Endothelial cell of umbilical vein (primary cell): ENCODE measurements at places on chromosomes 12 and 14. TPM values are rescaled to one million over a fixed set of nuclear protein-coding genes. Genes with fewer than 3 reads are reported as not detected.

DNA sequence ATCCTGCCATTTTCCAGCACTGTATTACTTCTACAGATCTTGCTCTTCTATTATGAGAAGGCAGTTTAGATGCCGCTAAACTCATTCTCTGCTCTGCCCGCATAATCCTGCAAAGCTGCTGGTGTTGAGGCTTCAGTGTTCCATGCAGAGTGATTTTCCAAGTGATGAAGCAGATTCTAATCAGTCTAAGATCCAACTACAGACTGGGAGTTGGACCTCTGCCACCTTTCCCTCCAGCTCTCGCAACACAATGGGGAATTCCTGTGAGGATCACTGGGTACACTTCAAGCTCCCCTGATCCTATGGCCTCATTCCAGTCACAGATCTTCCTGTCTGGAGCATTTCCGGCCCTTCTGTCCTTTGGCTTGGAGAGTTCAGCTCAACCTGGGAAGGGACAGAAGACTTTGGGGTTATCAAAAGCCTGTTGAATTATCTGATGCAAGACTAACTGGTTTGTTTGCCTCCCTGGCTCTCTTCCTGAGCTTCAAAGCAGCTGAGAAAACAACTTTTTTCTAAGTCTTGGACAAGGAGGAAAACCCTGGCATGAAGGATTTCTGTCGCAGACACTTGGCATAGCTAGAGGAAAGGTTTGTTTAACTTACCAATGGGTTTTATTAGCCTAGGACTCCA lies 333.9 kb downstream of the ZFP36L1 start:
- H3K4me3 ChIP-seq, result no peak overlapping the region
- H3K36me3 ChIP-seq, result no peaks in the 10 kb centered on the region
- peaks cover 30% of the 10 kb centered on the region for H3K4me1 ChIP-seq
- peak; percentile 98 for DNase-seq
- H3K27ac ChIP-seq, result peak overlapping the region; percentile 85

GRCh38 chr12:26728205-26729050 lies 104.6 kb downstream of the ITPR2 start:
- H3K27me3 ChIP-seq, result no peaks in the 10 kb centered on the region
- H3K36me3 ChIP-seq, result no peaks in the 10 kb centered on the region
- no peak overlapping the region for H3K27ac ChIP-seq

DNA sequence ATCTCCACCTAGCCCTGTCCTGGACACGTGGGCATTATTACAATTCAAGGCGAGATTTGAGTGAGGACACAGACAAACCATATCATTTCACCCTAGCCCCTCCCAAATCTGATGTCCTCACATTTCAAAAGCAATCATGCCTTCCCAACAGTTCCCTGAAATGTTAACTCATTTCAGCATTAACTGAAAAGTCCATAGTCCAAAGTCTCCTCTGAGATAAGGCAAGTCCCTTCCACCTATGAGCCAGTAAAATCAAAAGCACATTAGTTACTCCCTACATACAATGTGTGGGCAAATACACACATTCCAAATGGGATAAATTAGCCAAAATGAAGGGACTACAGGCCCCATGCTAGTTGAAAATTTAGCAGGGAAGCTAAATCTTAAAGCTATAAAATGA lies 546.0 kb upstream of the LMO3 start:
- no peaks in the 10 kb centered on the region for H3K36me3 ChIP-seq
- no peaks in the 10 kb centered on the region for H3K4me1 ChIP-seq
- no peaks in the 10 kb centered on the region for H3K27me3 ChIP-seq
- H3K27ac ChIP-seq, result no peak overlapping the region
- DNase-seq, result no peak

DNA sequence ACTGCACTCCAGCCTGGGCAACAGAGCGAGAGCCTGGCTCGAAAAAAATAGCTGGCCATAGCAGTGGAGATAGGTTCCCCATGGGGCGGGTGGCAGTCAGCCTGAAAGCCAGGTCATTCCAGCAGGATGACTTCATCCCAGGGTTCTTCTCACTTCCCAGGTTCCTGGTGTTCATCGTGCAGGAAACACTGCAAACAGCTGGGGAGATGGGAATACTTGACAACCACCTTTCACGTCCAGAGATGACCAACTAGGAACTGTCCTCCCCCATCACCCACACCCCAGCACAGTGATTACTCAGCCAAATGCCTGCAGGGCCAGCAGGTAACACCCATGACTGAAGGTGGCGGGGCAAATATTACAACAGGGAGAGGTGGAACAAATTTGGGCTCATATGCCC lies 1.7 kb downstream of the VSIG10 start:
- H3K36me3 ChIP-seq, result no peaks in the 10 kb centered on the region
- no peak overlapping the region for H3K27ac ChIP-seq
- H3K4me3 ChIP-seq, result no peak overlapping the region
- H3K4me1 ChIP-seq, result peaks cover 11% of the 10 kb centered on the region

- H3K27ac ChIP-seq, result no peak overlapping the region
- no peaks in the 10 kb centered on the region for H3K4me1 ChIP-seq
- H3K27me3 ChIP-seq, result no peaks in the 10 kb centered on the region
- H3K4me3 ChIP-seq, result no peak overlapping the region
Observed at GRCh38 chr12:111964935-111965334, 48.0 kb downstream of the TMEM116 start.

- peaks cover 13% of the 10 kb centered on the region for H3K4me1 ChIP-seq
- H3K27me3 ChIP-seq, result no peaks in the 10 kb centered on the region
- no peak for DNase-seq
- no peaks in the 10 kb centered on the region for H3K36me3 ChIP-seq
- H3K4me3 ChIP-seq, result no peak overlapping the region
Observed at GRCh38 chr12:49064767-49065152, 4.2 kb upstream of the KMT2D start.

DNA sequence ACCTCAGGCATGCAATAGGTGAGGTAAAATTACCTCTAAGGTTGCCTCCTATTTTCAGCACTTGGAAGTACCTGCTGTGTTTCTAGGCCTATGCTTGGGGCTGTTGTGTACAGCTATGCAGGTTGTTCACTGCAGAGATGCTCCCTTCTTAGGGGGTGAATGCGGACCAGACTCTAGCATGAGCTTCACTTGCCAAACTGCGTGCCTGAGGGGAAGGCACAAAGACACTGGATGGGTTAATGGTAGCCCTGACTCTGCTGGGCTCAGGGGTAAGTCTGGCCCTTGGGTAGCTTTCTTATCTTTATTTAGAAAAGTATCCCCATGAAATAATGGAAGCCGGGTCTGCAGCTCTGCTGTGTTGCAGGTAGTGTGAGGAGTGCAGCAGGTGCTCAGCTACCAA lies 35.7 kb downstream of the B4GALNT3 start:
- no peaks in the 10 kb centered on the region for H3K4me1 ChIP-seq
- no peak overlapping the region for H3K4me3 ChIP-seq
- no peaks in the 10 kb centered on the region for H3K36me3 ChIP-seq
- peaks cover 17% of the 10 kb centered on the region for H3K27me3 ChIP-seq
- H3K27ac ChIP-seq, result no peak overlapping the region
- DNase-seq, result no peak

- no peaks in the 10 kb centered on the region for H3K36me3 ChIP-seq
- no peak for DNase-seq
- H3K4me3 ChIP-seq, result no peak overlapping the region
- H3K4me1 ChIP-seq, result no peaks in the 10 kb centered on the region
- H3K27me3 ChIP-seq, result no peaks in the 10 kb centered on the region
Observed at GRCh38 chr12:68435299-68435637, 103.1 kb upstream of the MDM1 start.

DNA sequence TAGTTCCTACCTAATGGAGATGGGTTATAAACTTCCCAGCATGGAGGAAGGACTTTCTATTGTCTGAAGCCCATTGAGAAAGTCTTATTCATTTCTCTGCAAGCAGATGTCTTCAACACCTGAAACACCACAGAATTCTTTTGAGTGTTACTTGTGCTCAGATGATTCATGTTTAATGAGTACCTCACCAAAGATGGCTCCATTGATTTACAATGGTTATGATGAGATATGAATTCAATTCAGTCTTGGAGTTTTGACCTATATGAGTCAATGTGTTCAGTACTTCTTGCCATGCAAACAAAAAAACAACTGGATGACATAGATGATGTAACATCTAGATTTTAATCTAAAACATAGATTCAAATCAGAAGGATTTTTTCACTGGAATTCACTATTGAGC lies 15.4 kb upstream of the PAWR start:
- no peak overlapping the region for H3K4me3 ChIP-seq
- no peaks in the 10 kb centered on the region for H3K27me3 ChIP-seq
- no peaks in the 10 kb centered on the region for H3K36me3 ChIP-seq

GRCh38 chr12:103272949-103273348 lies 222.8 kb downstream of the C12orf42 start:
- H3K36me3 ChIP-seq, result no peaks in the 10 kb centered on the region
- H3K4me3 ChIP-seq, result no peak overlapping the region
- no peaks in the 10 kb centered on the region for H3K27me3 ChIP-seq
- H3K4me1 ChIP-seq, result no peaks in the 10 kb centered on the region
- DNase-seq, result no peak
- H3K27ac ChIP-seq, result no peak overlapping the region

DNA sequence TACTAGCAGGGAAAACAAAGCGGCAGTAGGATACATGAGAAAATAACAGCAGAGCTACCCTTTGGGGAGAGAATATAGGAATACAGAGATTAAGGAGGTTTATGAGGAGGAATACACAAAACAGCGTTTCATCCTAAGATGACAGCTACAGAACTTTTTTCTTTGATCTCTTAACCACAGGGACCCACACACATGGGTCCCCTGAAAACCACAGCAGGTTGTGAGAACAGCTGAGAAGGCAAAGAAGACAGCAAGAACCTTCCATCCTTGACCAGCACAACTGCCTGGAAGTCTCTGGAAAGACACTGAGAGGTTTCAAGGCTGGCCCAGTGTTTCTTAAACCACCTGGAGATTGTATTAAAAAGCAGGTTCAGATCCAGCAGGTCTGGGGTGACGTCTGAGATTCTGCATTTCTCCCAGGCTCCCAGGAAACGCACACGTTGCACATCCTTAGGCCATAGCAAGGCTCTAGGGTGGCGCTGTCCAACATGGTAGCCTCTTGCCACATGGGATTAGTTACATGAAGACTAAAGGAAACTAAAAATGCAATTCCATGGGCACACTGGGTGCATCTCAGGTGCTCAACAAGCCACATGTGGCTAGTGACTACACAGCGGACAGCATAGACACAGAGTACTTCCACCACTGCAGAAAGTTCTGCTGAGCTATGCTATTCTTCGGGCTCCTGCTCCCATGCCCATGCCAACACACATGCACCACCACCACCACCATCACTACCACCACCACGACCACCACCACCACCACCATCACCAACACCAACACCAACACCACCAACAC lies 92.3 kb downstream of the FOXN3 start:
- no peaks in the 10 kb centered on the region for H3K4me1 ChIP-seq
- H3K4me3 ChIP-seq, result no peak overlapping the region
- no peak overlapping the region for H3K27ac ChIP-seq
- DNase-seq, result no peak
- no peaks in the 10 kb centered on the region for H3K27me3 ChIP-seq

DNA sequence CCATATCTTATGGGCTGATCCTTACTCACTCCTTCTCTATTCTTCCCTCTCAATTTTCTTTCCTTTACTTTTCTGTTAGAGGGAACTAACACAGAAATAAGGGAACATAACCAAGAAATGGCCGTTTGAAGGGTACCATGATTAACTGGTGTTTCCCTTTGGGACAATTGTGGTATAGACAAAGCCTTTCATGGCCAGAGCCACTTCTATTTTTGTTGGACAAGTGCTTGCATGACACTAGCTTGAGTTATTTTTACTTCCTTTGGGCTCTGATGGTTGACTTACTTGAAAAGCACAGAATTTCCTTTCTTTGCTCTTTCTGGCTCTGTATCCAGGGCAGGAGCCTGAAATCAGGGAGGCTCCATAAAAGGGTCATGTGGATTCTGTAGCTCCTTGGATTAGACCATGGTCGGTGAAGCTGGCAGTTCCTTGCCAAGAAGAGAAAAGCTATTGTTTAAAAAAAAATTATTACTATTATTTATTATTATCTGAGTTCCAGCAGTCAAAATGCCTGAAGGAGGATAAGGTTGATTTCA lies 130.6 kb downstream of the KTN1 start:
- H3K27ac ChIP-seq, result no peak overlapping the region
- no peak for DNase-seq
- no peaks in the 10 kb centered on the region for H3K4me1 ChIP-seq
- no peak overlapping the region for H3K4me3 ChIP-seq
- no peaks in the 10 kb centered on the region for H3K27me3 ChIP-seq
- no peaks in the 10 kb centered on the region for H3K36me3 ChIP-seq

DNA sequence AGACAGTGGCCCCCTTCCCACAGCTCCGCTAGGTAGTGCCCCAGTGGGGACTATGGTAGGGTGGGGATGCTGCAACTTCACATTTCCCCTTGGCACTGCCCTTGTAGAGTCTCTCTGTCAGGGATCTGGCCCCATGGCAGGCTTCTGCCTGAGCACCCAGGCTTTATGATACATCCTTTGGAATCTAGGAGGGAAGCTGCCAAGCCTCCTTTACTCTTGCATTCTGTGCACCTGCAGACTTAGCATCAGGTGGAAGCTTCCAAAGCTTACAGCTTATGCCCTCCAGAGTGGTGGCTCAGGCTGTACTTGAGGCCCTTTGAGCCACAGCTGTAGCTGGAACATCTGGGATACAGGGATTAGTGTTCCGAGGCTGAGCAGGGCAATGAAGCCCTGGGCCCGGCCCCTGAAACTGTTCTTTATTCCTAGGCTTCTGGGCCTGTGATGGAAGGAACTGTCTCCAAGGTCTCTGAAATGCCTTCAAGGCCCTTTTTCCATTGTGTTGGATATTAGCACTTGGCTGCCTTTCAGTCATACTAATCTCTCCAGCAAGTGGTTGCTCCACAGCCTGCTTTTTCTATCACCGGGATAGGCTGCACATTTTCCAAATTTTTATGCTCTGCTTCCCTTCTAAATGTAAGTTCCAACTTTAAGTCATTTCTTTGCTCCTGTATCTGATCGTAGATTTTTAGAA lies 22.2 kb upstream of the OR6J1 start:
- no peak overlapping the region for H3K27ac ChIP-seq
- no peak overlapping the region for H3K4me3 ChIP-seq
- H3K4me1 ChIP-seq, result peaks cover 4% of the 10 kb centered on the region
- no peaks in the 10 kb centered on the region for H3K27me3 ChIP-seq
- H3K36me3 ChIP-seq, result no peaks in the 10 kb centered on the region
- no peak for DNase-seq

DNA sequence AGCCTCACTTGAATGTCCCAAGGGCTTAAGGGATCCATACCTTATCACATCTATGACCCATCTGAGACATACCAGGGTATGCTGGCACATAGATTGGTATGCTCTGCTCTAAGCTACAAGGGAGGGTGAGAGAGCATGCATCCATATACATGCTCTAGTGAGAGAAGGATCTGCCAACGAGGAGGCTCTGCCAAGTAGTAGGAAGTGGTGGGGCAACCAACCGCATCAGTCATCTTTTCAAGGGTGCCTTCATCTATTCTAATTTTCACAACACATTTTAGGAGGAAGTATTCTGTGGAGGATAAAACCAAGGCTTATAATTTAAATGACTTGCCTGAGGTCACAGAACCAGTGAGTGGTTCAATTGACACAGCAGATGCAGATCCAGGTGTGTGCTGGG lies 6.6 kb upstream of the PPM1A start:
- H3K36me3 ChIP-seq, result no peaks in the 10 kb centered on the region
- no peak overlapping the region for H3K4me3 ChIP-seq
- no peak for DNase-seq
- H3K27ac ChIP-seq, result no peak overlapping the region
- no peaks in the 10 kb centered on the region for H3K4me1 ChIP-seq
- peaks cover 11% of the 10 kb centered on the region for H3K27me3 ChIP-seq

The P2RX7 gene
- total RNA-seq, result 5.1 and 8.1 TPM in 2 replicates

The SLC25A21 gene
- total RNA-seq, result 0.92 and 1.4 TPM in 2 replicates

The SERPINA9 gene
- not detected in 2 replicates for total RNA-seq
